ENCODE measurements at places on chromosomes 16 and 17.

- no peak for DNase-seq
Measured at GRCh38 chr17:8504460-8505207, 69.0 kb downstream of the NDEL1 start.

DNA sequence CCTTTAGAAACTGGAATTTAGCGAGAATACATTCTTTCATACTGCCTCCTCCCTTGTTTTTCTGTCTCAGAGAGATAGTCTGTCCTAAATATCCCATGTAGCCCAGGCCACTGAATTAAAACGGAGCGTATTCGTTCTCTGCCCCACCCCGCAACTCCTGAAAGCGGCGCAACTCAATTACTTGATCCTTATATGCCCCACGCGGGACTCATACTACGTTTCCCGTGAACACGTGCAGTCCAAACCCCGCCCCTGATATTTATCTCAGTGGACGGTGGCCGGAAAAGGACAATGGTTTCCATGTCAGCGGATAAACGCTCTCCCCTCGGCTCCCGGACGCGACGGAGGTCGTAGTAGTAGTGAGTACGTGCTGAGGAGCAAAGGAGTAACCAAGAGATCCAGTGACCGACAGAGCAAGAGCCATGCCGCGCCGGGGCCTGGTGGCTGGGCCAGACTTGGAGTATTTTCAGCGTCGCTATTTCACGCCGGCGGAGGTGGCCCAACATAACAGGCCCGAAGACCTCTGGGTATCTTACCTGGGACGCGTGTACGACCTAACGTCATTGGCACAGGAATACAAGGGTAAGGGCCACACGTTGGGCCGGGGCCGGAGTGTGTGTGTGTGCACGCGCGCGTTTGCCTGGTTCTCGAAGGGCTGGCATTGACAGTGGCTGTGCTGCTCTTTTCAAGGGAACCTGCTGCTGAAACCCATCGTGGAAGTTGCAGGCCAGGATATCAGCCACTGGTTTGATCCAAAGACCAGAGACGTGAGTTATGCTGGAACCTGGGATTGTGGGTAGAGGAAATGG is at the start of gene CYB5D1:
Gene CYB5D1 (plus strand): TSS at position 291 of the 809 bp plus-strand sequence. CDS start 132 bp downstream, at position 423.
- DNase-seq = peak; percentile 95

DNA sequence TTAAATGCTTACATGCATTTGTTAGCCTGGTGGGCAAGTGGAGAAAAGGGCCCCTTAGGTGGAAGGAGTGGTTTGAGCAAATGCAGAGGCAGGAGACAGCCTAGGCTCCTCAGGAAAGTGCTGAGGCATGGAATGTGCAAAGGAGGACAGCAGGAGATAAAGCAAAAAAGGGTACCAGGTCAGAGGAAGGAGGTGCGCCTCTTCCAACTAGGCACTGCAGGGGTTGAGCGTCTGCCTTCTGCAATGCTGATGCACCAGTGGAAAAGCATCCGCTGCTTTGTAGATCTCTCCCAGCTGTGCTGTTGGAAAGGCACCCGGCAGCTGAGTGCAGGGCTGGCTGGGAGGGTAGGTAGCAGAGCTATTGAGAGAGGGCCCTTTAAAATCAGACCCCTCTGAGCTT is 287.0 kb upstream of the XYLT1 start:
- no peak for DNase-seq

- DNase-seq = peak; percentile 24
Measured at GRCh38 chr17:9468532-9468931, 107.1 kb downstream of the STX8 start.

GRCh38 chr17:2928294-2928890 is 132.2 kb downstream of the RAP1GAP2 start:
- peak; percentile 66 for DNase-seq

- no peak for DNase-seq
Measured at GRCh38 chr17:68595496-68595895, 5.7 kb downstream of the FAM20A start.

- DNase-seq = no peak
Measured at GRCh38 chr17:55332296-55333041, 67.7 kb downstream of the HLF start.

DNA sequence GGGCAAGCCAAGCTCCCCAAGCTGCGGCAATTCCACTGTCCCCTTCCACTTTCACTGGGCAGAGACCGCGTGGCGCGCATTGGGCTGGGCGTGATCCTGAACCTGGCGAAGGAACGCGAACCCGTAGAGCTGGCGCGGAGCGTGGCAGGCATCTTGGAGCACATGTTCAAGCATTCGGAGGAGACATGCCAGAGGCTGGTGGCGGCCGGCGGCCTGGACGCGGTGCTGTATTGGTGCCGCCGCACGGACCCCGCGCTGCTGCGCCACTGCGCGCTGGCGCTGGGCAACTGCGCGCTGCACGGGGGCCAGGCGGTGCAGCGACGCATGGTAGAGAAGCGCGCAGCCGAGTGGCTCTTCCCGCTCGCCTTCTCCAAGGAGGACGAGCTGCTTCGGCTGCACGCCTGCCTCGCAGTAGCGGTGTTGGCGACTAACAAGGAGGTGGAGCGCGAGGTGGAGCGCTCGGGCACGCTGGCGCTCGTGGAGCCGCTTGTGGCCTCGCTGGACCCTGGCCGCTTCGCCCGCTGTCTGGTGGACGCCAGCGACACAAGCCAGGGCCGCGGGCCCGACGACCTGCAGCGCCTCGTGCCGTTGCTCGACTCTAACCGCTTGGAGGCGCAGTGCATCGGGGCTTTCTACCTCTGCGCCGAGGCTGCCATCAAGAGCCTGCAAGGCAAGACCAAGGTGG is 9.8 kb downstream of the SARM1 start:
- no peak for DNase-seq

GRCh38 chr17:60086818-60087591 is 8.3 kb upstream of the HEATR6 start:
- no peak for DNase-seq

- peak; percentile 49 for DNase-seq
Measured at GRCh38 chr16:11632455-11632939, 35.8 kb upstream of the SNN start.

DNA sequence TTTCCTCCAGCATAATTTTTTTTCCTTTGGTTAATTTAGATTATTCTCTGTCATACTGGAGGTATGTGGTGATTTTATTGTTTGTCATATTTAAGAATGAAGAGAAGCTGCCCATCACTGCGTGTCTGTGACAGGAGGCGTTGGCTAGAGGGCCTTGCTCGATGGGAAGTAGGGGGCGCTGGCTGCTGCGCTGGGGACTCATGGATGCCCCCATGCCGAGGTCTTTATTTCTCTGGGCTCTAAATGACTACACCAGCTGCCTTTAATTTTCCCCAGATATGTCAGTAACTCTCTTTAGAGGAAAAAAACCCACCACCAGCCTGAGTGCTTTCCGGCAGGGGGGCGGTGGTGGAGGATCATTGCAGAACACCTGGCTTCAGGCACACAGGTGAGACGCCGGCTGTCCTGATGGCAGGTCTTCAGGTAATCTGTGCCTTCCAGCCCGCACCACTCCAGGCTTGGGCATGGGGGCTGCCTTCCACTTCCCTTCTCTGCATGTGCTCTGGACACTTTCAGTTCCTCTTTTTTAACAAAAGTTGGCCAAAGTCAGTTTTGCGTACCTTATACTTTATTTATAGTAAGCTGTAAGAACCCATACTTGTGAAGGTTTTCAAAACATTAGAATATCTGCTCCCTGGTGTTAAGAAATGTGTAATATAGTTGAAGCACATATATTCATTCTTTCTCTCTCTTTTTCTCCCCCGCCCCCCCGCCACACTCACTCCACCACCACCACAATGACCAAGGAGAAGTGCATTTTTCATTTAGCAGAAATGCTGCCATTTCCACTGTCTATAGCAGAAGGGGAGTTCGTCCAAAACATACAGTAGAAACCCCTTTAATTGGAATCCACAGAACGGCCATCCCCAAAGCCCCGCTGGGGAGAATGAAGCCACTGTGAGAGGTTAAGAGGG is 192.7 kb downstream of the RPTOR start:
- no peak for DNase-seq

DNA sequence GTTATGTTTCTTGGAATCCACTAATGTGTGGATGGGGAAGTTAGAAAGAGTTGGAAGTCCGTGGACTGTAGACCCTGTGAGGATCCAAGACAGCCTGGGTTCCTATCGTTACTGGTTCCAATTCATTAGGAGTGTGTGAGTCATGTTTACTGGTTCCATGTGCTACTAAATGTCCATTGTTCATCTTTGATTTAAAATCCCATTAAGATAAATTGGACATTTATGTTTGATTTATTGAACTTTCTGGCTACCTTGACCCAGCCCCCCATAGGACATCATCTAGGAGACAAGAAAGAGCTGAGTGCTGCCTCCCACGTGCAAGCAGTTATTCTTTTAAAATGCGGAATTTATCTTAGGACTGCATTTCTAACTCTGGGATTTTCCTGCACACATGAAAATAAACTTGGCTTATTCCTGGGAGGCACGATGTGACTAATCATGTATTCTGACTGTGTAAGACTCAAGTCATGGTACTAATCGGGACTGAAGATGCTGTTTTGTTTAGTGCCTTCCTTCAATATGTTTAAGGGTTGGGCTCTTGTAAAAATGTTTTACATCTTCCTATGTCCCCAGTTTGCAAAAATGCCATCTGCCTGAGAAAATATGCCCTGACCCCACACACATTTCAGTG is 53.4 kb downstream of the RGS9 start:
- no peak for DNase-seq

DNA sequence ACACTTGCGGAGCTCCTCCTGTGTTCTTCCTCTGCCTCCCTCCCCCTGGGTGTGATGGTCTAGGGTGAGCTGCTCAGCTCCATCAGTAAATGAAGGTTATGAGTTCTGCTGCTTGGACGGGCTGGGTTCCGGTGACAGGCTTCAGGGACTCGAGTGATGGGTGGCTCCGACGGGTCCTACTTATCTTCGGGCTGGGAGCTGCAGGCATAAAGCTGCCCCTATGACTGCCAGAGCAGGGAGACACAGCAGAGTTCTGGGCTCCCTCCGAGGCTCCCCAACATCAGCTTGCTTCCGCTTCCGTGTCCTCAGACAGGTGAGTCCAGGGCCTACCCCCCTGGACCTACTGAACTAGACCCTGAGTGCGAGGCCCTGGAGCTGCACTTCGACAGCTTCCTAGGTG is 11.3 kb upstream of the MLKL start:
- DNase-seq = no peak

- no peak for DNase-seq
Measured at GRCh38 chr16:20897922-20898321, 2.2 kb downstream of the DCUN1D3 start.

- DNase-seq = peak; percentile 70
Measured at GRCh38 chr17:10618202-10618635, 38.9 kb downstream of the MYH3 start.

DNA sequence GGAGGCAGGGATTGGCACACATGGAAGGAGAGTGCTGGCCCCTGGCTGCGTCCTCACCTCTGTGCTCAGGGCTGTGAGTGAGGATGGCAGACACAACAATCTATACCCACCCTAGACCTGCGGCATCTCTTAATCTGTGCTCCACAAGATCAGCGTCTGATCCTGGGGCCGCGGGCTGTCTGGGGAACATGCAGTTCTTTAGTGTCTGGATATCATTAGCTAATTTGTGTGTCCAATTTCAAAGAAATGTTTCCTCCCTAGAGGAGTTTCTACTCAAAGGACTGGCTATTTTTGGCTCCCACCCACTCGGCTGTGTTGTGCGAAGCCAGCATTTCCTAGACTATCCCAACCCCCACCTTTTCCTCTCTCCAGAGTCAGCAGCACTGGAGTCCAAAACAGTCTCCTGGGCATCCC is 93.8 kb downstream of the GRIN2A start:
- DNase-seq = no peak

DNA sequence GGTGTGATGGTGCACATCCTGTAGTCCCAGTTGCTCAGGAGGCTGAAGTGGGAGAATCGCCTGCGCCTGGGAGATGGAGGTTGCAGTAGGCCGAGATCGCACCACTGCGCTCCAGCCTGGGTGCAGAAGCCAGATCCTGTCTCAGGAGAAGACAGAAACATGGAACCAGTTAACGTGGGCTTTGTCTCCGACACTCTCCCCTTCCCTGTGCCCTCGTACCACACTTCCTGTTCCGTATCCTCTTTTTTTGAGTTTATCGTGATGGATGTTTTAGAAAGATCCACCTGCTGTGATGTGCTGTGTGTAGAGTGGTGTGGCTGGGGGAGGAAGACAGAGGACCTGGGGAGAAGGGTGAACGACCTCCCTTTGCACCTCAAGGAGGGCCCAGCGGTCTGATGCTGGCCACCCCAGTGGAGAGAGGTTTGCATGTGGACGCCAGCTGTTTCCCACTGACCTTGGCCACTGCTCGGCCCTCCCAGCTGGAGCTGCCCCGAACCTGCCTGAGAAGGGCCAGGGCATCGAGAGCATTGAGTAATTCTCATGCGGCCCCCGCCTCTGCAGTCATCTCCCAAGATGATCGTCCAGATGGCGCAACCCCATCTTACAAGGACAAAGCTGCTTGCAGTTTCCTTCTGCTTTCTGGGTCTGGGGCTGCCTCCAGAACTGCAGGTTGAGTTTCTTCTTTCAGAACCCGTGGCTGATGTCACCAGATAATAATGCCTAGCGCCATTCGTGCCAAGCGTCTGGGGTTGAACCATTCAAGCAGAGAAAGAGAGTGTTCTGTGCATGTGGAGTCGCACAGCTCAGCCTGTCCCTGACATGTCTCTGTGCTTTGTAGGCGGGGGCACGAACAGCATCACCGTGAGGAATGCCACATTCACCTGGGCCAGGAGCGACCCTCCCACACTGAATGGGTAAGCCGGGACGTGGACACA is 126.3 kb downstream of the ABCC1 start:
- DNase-seq = peak; percentile 26

GRCh38 chr17:17824783-17825614 is 11.8 kb downstream of the SREBF1 start:
- DNase-seq = peak; percentile 68

DNA sequence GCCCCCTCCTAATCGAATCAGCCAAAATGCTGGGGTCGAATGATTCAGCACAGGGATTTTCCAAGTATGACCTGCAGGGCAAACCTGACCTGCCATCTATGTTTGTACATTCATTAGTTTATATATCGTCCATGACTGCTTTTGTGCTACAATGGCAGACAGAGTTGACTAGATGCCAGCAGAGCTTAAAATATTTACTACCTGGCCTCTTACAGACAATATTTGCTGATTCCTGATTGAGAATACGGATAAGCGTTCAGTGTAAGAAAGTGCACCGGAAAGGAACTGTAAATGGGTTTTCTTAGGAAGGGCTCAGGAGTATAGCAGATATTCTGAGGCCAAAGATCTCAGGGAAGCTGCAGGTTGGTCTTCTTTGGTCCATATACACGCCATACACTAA is 11.7 kb upstream of the TOM1L1 start:
- DNase-seq = no peak

- no peak for DNase-seq
Measured at GRCh38 chr17:81890447-81891302, 711 bp downstream of the ALYREF start.

GRCh38 chr16:31699601-31700000 is 171.9 kb downstream of the AHSP start:
- no peak for DNase-seq

- no peak for DNase-seq
Measured at GRCh38 chr17:13243585-13243984, 225.8 kb upstream of the ELAC2 start.

GRCh38 chr17:57701124-57701523 is 44.0 kb downstream of the CCDC182 start:
- DNase-seq = no peak

- no peak for DNase-seq
Measured at GRCh38 chr17:50583641-50584040, 23.1 kb downstream of the CACNA1G start.
